Right renal pelvis (tissue), 4 donors: ENCODE measurements at places on chromosomes 7 and 10. TPM values are rescaled to one million over a fixed set of nuclear protein-coding genes. Genes with fewer than 3 reads are reported as not detected.

Gene CEP55
- polyA plus RNA-seq = 16.1 TPM

Gene FKBP6
- 0.42 TPM for polyA plus RNA-seq

Gene PRKAR1B
- 36.3 TPM for polyA plus RNA-seq

DNA sequence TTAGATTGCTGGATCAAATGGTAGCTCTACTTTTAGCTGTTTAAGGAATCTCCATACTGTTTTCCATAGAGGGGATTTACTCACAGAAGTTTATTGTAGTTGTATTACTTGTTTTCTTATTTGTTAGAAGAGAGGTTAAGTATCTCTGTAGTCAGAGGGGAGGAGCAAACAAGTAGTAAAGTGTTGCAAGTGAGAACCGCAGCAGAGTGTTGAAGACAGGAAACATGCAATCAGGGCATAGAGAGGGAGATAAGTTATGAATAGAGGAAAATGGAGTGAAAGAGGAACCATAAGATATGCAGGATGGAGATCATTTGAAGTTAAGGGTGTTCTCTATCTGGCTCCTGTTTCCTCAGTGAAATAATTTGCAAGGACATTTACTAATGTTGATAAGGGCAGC is 331.4 kb upstream of the TMEM229A start:
- DNase-seq = no peak

GRCh38 chr7:51619880-51620279 is 303.3 kb upstream of the COBL start:
- no peak for DNase-seq

- DNase-seq = no peak
Observed at GRCh38 chr7:35003679-35004303, 33.5 kb downstream of the DPY19L1 start.

- no peak for DNase-seq
Observed at GRCh38 chr7:3039787-3040186, 3.9 kb downstream of the CARD11 start.
